ENCODE measurements at places on chromosomes 1 and 21.

- DNase-seq, result no peak
Observed at GRCh38 chr1:6424000-6424565, 493 bp upstream of the ESPN start.

GRCh38 chr1:41614818-41615217 is 130.3 kb upstream of the EDN2 start:
- DNase-seq, result no peak

GRCh38 chr1:102875756-102876155 is 232.6 kb downstream of the COL11A1 start:
- no peak for DNase-seq

DNA sequence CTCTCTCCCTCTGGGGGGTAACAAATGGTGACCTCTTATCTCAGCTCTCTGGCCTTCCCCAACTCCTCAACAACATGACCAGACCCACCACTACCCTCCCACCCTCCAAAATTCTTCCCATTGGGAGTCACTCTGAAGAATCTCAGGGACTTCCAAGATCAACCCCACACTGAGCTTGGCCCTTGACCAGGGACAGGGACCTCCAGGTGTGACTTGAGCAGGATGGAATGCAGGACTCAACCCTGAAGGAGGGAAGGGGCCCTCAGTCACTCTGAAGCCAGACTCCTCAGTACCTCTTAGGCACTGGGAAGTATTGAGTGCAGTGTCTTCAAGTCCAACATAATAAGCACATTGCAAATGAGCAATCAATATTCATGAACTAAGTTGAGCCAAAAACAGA is 1.9 kb downstream of the CASQ1 start:
- DNase-seq, result no peak

GRCh38 chr21:31975491-31975890 is 102.7 kb downstream of the HUNK start:
- no peak for DNase-seq

DNA sequence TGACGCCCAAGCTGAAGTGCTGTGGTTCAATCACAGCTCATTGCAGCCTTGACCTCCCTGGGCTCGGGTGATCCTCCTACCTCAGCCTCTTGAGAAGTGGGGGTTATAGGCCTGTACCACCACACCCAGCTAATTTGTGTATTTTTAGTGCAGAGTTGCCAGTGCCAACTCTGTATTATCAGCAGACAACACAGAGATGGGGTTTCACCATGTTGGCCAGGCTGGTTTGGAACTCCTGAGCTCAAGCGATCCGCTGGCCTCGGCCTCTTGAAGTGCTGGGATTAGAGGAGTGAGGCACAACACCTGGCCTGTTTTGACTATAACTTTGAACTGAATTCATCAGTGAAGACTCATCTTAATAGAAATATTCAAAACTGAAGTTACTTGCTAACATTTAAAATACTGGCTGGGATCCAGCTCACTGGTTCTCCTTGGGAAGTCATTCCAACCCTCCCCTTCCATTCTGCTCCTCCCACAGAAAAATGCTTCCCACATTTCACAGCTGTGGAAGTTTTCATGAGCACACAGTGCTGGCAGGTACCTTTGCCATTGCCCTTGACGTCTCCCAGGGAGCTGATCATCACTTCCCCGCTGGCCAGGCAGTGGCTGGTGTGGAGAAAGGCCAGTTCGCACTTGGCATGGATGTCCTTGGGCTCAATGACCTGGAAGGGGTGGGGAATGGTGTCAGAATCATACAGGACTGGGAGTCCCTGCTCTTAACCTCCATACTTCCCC is 4.7 kb downstream of the SELENBP1 start:
- DNase-seq, result no peak

- DNase-seq, result no peak
Observed at GRCh38 chr1:37978541-37978940, 11.3 kb downstream of the SF3A3 start.

DNA sequence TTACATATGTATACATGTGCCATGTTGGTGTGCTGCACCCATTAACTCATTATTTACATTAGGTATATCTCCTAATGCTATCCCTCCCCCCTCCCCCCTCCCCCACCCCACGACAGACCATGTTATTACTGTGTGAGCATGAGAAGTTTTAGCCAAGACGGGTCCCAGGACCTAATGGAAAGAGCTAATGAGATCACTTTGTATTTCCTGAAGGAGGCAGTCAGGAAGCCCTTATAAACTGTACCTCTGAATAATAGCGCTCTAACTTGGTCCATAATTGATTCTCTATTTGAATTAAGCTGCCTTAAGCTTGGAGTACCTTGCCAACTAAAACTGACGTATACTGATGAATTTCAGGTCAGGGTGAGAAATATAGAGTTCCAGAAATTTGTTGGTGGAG is 4.1 kb upstream of the NEGR1 start:
- DNase-seq, result no peak

GRCh38 chr1:95622609-95623008 is 388.6 kb downstream of the RWDD3 start:
- DNase-seq, result no peak

DNA sequence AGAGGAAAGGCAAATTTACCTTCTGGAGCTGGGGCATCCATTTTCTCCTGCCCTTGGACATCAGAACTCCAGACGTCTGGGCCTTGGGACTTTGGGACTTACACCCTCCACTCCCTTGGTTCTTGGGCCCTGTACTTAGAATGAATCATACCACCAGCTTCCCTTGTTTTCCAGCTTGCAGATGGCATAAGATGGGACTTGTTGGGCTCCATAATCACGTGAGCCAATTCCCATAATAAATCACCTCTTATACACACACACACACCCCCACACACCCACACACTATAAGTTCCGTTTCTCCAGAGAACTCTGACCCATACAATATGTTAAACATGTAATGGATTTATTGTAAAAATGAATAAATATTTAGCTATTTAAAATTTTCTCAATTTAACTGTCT is 185.7 kb downstream of the GIPC2 start:
- DNase-seq, result no peak

GRCh38 chr1:11434501-11434900 is 44.5 kb upstream of the DISP3 start:
- DNase-seq, result no peak

- DNase-seq, result no peak
Observed at GRCh38 chr21:31505975-31506374, 153.5 kb upstream of the SOD1 start.

GRCh38 chr1:152739841-152740240 is 18.0 kb upstream of the KPRP start:
- DNase-seq, result no peak

GRCh38 chr21:24617819-24618218 is 989.5 kb downstream of the MRPL39 start:
- no peak for DNase-seq

GRCh38 chr1:64881281-64881680 is 85.1 kb downstream of the JAK1 start:
- no peak for DNase-seq

- DNase-seq, result no peak
Observed at GRCh38 chr1:182329471-182329870, 62.1 kb downstream of the GLUL start.

DNA sequence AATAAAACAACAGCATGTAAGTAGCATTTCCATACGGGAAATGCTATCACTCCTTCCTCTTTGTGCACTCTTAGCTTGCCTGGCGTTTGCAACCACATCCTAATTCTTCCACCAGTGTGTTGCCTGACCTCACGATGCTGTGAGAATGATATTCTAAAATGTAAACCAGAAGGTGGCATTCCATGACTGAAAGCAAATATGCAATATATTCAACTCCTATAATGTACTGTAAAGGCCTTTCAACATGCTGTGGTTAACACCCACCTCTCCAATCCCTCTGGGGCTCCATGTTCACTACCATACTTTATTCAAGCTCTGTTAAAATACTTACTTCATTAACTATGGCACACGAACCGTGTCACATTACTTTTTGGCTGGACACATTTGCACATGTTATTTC is 420.6 kb upstream of the DEPDC1 start:
- DNase-seq, result no peak

GRCh38 chr1:37734629-37735591 is 30.0 kb downstream of the EPHA10 start:
- DNase-seq, result no peak

GRCh38 chr1:25343872-25344271 is 5.7 kb downstream of the TMEM50A start:
- no peak for DNase-seq

DNA sequence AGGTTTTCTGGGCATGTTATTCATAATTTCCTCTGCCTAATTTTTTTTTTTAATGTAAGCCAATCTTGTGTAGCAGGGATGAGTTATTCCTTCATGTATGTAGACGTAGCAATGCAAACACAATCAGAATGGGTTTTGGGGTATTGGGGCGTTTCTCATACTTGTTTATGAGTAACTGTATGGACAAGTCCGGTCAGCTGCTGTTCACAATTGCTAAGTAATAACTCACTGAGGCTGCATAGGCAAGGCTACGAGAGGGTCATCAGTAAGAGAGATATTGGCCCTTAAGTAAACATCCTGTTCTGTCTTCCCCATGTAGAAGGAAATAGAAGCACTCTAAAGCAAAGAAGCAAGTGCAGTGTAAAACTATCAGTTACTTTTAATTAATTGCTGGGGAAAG is 9.5 kb upstream of the TARS2 start:
- DNase-seq, result no peak

- DNase-seq, result no peak
Observed at GRCh38 chr21:31592963-31593560, 66.4 kb upstream of the SOD1 start.

- no peak for DNase-seq
Observed at GRCh38 chr1:198493329-198493728, 47.2 kb downstream of the ATP6V1G3 start.

GRCh38 chr1:228155596-228156514 is 6.1 kb downstream of the GJC2 start:
- no peak for DNase-seq

- DNase-seq, result no peak
Observed at GRCh38 chr1:29920316-29920715, 684.0 kb downstream of the PTPRU start.

All from activated T-cell treated with anti-CD3 and anti-CD28 coated beads for 48 hours (primary cell).